Hematopoietic multipotent progenitor cell treated with erythropoietin and hydrocortisone succinate and interleukin-3 and kit ligand, for 17 days (in vitro differentiated cells): ENCODE measurements at places on chromosomes 13 and 19.

GRCh38 chr13:108368250-108368905, 98.9 kb downstream of the TNFSF13B start:
- no peak for DNase-seq

DNA sequence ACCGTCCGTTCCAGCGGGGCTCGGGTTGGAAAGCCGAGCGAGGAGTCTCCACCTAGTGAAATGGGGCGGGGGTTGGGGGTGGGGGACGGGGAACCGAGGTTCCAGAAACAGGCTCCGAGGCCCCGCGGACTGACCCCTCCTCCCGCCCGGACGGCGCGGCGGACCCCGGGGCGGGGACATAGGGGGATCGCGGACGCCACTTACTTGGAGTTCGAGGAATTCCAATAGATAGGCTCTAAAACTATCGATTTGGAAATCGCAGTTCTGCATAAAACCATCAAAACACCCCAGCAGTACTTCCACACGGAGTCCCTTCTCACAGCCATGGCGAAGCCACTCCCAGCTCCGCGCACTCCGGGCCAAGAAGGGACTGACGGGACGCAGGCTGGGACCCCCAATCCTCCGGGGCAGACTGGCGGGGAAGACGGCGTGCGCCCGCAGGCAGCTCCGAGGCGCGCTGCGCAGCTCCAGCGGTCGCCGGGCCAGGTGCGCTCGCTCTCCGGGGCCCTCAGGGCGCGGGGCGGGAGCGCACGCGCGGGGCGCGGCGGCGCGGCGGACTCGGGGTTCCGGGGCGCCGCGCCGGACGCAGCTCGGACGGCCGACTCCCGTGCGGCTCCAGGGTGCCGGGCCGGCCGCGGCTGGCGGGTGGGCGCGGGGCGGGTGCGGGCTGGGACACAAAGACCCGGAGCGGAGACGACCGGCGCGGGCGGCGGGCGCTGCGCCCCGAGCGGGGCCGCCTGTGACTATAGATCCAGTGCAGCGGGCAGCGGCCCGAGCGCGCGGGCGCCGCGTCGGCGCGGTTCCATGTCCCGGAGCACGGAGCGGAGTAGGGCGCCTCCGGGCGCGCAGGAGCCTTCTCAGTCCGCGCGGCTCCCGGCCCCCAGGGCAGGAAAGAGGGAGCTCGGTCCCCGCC, 567 bp downstream of the EFNB2 start:
- DNase-seq, result no peak

DNA sequence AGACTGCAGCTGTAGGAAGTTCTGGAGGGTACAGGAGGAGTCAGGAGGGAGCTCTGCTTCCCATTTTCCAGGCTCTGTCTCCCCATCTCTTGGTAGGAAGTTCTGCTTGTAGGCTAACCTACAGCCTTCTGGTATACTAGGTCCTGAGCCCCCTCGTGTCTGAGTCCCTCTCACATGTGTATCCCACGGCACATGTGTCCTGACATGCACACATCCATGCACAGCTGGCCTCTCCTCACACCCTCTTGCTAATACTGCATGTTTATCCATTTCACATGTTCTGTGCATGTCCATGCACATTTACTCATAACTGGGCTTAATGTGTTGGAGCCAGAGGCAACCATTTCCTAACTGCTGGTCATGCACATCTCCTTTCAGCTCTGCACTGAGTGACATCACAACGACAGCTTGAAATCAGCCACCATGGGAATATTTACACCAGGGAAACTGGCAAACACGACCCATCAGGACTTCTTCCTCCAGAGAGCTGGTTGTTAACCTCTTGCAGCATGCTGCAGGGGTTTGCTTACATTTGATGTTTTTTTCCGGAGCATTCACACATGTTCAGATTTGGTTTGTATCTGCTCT, 3.0 kb downstream of the CD209 start:
- DNase-seq, result no peak

- DNase-seq, result no peak
Observed at GRCh38 chr13:92412481-92412880, 814.1 kb upstream of the GPC6 start.

GRCh38 chr19:41297628-41298347, 12.2 kb upstream of the CCDC97 start:
- no peak for DNase-seq

DNA sequence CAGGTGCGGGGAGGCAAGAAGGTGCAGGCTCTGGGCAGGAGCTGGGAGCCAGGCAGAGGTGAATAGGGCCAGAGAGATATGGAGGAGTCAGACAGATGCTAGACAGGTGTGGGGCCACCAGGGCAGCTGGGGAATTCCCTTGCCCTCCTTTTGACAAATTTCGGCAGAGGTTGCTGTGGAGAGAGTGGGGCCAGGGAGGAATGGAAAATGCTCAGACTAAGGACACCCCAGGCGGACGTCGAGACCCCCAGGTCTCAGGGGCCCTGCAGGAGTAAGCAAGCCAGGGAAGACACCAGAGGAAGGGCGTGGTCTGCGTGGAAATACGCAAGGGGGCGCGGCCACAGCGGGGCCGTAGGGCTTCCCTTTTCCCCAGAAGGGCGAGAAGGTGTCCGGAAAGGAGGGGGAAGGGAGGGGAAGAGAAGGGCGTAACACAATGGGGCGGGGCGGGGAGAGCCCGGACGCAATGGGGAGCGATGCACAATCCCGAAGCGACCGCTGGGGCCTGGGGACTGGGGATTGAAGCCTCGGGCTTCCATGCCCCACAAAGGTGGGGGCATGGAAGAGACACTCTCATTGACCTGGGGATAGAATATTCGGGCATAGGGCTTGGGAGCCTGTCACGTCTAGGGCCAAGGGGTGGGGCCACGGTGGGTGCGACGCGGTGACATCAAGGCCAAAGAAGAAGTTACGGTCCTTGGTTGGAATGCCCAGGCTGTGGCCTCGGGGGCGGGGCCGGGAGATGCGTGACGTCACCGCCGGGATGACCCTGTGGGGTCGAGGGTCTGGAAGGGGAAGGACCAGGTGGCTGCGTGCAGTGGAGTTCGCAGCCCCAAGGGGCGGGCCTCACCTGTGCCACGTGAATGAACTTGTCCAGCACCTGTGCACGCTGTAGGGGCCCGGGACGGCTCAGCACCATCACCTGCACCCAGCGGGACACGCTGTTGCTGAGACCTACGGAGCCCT, 8.2 kb downstream of the RASGRP4 start:
- DNase-seq, result no peak

DNA sequence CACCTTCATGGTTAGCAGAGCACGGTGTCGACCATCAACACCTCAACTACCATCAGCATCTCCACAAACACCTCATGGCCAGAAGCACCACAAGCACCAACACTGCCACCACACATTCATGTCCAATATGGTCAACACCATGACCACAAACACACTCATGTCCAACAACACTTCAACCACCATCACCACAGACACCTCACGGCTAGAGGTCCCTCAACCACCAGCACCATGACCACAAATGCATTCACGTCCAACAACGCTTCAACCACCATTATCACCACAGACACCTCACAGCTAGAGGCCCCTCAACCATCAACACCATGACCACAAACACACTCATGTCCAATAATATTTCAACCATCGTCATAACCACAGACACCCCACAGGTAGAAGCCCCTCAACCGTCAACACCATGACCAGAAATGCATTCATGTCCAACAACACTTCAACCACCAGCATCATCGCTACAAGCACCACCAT, 10.2 kb downstream of the TRAPPC5 start:
- DNase-seq, result no peak

GRCh38 chr13:85520445-85520844, 278.8 kb downstream of the SLITRK6 start:
- DNase-seq, result no peak

DNA sequence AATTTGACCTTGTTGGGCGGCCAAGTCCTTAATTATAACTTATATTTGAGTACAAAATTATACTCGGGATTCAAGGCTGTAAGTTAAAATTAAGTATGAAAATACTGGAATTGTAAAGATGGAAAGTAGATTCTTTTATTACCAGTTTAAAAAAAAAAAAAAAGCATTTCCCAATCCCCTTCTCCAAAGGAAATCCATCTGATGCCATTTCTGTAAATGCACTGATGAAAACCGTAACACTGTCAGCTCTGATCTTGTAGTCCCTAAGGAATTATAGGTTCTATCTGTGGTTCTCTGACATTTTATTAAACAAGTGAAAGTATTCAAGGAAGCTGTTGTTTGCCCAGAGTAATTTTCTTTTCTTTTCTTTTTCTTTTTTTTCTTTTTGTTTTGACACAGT, 41.6 kb upstream of the HNRNPA1L2 start:
- DNase-seq, result no peak

DNA sequence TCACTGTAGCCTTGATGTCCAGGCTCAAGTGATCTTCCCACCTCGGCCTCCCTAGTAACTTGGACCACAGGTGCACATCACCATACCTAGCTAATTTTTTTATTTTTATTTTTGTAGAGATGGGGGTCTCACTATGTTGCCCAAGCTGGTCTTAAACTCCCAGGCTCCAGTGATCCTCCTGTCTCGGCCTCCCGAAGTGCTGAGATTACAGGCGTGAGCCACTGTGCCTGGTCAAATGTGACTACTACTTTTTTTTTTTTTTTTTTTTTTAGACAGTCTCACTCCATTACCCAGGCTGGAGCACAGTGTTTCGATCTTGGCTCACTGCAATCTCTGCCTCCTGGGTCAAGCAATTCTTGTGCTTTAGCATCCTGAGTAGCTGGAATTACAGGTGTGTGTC, 20.6 kb upstream of the COX7A1 start:
- no peak for DNase-seq

DNA sequence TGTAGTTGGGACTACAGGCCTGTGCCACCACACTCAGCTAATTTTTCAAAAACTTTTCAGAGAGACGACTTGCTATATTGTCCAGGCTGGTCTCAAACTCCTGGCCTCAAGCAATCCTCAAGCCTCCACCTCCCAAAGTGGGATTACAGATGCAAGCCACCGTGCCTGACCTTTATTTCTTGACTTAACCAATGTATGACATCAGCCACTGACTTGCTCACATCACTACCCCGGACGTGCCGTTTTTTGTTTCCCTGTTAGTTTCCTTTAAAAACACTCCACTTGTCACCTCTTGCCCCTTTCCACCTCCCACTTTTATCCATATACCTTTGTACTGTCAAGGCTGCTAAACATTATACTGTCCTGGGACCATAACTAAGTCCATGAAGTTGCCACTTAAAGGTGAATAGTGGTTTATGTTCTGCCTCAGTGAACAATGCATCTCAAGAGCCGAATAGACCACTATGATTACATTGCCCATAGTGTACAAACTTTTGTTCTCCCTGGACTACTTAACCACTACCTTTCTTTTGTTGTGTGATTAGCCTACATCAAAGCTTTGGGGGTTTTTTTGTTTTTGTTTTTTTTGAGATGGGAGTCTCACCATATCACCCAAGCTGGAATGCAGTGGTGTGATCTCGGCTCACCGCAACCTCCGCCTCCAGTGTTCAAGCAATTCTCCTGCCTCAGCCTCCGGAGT, 2.3 kb upstream of the EPHX3 start:
- DNase-seq, result no peak

DNA sequence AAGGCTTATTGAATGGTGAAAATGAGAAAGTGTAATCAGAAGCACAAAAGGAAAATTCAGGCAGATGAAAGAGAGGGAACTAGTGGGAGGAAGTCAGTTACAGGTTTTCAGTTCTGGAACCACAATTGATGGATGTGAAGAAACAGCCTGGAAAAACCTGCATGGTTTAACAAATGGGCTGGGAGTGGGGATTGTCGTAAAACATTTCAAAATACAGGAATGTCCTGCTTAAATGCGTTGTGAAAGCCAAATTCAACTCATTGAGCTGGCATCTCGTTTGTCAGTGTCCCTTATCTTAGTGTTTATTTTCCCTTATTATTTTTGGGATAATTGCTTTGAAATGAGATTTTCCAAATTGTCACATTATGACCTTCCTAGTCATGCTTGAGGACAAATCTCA, 106.5 kb upstream of the RFC3 start:
- no peak for DNase-seq

- DNase-seq, result no peak
Observed at GRCh38 chr19:18049385-18049784, 37.3 kb downstream of the IL12RB1 start.

DNA sequence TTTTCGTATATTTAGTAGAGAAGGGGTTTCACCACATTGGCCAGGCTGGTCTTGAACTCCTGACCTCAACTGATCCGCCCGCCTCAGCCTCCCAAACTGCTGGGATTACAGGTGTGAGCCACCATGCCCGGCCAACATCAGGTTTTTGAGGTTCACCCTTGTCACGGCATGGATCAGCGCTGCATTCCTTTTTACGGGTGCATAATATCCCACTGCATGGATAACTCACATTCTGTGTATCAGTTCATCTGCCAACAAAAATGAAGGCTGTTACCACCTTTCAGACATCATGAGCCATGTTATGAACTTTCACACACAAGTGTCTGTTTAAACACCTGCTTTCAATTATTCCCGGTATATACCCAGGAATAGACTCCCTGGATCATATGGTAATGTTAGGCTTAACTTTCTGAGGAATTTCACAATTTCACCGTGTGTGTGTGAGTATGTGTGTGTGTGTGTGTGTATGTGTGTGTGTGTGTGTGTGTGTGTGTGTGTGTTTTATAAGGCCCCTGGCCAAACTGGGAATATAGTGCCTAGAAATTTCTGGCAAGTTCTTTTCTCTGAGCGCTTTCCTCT, 52.2 kb downstream of the AP1M1 start:
- no peak for DNase-seq

- DNase-seq, result no peak
Observed at GRCh38 chr13:59236309-59236919, 927.3 kb downstream of the DIAPH3 start.

DNA sequence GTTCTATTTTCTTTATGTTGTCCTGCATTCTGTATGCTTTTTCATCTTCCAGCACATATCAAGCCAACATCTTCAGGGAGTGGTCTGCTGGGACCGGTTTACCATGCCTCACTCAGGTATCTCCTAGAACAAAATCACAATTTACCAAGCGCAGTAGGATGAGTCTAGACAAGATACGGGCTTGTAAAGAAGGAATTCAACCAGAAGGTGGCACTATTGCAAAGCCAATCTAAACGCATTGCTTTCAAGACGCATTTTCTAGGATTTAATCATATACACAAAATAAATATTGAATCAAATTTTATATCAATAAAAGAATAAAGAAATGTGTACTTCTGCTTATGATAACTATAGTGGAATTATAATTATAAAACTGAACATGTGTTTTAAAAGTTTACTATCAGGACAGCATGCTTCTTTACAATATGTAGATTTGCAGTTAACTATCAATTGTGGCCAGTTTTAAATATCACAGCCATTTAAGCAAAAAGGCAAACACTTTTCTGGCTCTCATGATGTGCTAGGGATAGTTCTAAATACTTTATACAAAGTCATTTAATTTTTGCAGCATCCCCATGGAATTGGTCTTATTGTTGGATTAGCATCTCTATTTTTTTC, 16.1 kb upstream of the TPP2 start:
- DNase-seq, result peak; percentile 75

DNA sequence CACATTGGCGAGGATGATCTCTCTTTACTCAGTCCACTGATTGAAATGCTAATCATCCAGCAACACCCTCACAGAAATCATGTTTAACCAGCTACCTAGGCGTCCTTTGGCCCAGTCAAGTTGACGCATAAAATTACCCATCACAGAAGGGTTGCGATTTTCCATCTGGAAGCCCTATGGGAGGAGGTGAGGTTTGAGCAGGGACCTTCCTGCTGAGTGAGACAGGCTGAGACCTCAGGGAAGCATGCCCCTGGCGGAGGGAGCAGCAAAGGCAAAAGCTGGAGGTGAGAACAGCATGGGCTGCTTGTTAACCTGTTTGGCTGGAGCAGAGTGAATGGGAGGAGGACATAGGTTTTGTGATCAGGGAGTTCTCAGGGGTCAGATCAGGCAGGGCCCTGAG, 7.3 kb downstream of the TTC9B start:
- DNase-seq, result no peak

- DNase-seq, result no peak
Observed at GRCh38 chr19:38928391-38929001, 2.1 kb downstream of the SARS2 start.

GRCh38 chr19:48833977-48834376, 2.3 kb downstream of the HSD17B14 start:
- no peak for DNase-seq
